Activated T-cell treated with anti-CD3 and anti-CD28 coated beads for 48 hours (primary cell): ENCODE measurements at places on chromosomes 12 and 14.
A peak's percentile ranks its signal among the peaks of the same experiment; 100 is the strongest.

DNA sequence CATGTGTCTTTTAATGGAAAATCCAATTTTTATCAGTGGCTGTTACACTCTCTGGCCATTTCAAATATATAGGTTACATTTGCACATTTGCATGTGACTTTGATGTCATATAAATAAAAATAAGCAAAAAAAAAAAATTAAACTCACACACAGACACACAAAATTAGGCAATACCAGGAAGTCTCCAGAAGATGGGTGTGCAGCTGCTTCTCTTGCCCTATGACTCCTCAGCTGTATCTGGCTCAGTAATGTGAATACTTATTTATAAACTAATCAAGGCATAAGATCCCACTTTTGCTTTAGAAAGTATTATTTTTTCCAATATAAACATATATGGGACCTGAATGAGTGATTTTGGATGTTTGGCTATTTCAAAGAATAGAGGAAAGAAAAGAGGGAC lies 461.1 kb downstream of the LRIG3 start:
- no peak for DNase-seq

GRCh38 chr12:11823043-11823442 lies 173.6 kb downstream of the ETV6 start:
- DNase-seq = no peak

GRCh38 chr14:61561657-61562276 lies 133.5 kb upstream of the HIF1A start:
- DNase-seq = no peak

DNA sequence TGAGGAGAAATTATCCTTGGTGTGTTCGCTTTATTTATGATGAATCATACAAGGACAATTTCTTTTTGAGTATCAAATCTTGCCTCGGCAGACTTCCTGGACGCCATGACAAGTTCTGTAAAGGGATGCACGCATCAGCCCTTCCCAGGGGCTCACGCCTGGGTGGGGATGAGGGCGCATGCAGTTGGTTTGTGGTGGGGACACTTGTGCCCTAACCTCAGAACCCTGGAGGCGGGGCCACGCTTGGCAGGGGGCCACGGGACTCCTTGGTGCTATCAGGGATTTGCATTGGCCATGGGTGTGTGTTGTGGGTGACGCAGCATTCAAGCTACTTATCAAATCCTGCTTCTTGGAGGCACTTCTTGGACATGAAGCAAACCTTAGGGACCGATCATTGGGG lies 143.8 kb upstream of the RTL1 start:
- no peak for DNase-seq

- DNase-seq = no peak
These were observed 828.8 kb upstream of the SEL1L start for GRCh38 chr14:82362452-82362851.

- no peak for DNase-seq
These were observed 3.8 kb downstream of the TXNRD1 start for GRCh38 chr12:104219361-104219892.

DNA sequence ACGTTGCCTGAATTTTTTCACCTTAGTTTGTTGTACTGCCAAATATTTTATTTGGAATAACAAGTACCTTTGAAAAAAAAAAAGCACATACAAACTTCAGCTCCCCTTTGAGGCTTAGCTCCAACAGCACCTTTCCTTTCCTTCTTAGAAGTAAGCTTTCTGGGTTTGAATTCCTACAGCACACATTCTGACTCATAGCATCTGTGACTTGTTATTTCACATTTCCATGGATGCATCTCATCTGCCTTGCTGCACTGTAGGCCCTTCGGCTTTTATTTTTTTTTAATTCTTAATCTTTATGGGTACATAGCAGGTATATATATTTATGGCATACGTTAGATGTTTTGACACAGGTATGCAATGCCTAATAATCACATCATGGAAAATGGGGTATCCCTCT lies 7.2 kb downstream of the LGALS3 start:
- no peak for DNase-seq

- no peak for DNase-seq
These were observed 365.4 kb upstream of the ATP2B1 start for GRCh38 chr12:90074086-90074485.

- no peak for DNase-seq
These were observed 4.7 kb upstream of the TMEM229B start for GRCh38 chr14:67493092-67493717.

- no peak for DNase-seq
These were observed 319.8 kb downstream of the CEP128 start for GRCh38 chr14:80621701-80622100.

DNA sequence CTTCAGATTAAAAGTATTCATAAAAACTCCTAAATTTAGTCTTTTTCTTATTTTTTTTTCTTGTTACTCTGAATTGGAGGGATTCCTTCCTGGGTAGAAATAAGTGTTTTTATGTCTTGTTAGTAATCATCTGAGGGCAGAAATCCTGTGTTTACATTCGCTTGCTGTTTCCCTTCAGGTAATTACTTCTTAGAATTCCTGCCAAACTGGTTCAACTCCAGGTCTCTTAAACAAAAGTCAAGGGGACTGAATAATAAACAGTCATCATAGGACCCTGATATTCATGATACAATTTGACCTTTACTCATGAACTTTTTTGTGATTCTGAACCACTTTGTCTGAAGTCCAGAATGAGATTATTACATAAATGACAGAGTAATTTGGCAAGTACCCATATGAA lies 843.9 kb downstream of the FLRT2 start:
- DNase-seq = no peak

GRCh38 chr12:15808652-15809051 lies 19.5 kb upstream of the EPS8 start:
- DNase-seq = no peak

DNA sequence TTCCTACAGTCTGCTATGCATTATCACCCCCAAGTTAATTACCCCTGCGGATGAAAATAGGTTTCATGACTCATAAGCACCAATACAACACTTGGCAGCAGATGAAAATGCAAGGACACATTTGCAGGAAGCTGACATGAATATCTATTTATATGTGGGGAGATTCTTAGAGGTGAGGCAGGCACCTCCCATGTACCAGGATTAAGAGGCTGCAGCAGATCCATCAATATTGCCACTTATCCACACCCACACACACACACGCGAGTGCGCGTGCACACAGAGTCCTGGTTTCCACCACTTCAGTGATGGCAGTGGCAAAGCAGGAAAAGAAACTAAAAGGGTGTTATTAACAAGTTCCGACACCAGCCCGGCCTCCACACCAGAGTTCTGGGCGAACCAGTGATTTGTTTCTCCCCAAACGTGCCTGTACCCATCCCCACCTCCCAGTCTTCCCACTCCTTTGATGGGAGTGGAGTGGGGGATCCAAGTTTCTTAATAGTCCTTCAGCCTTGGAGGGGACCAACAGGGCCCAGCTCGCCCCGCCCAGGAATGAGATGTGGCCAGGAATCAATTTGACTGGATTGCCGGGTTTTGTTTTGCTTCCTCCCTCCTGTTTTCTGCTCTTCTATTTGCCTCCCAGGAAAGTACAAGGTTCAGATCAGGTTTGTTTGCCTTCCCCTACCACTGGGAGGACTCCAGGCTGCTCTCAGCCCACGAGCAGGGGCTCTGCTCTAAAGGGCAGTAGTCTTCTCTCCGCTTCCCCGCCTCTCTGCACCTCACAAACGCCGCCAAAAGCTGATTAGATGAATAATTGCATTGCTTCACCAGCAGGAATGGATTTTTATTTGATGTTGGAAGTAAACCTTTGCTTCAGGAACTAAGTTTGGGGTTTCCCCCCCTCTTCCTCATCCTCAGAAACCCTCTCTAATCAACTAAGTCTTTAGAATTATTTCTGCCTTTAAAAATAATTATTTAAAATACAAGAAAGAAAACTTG lies 5.2 kb downstream of the IRF2BPL start:
- DNase-seq = no peak

GRCh38 chr14:78182722-78183121 lies 12.5 kb downstream of the NRXN3 start:
- no peak for DNase-seq

DNA sequence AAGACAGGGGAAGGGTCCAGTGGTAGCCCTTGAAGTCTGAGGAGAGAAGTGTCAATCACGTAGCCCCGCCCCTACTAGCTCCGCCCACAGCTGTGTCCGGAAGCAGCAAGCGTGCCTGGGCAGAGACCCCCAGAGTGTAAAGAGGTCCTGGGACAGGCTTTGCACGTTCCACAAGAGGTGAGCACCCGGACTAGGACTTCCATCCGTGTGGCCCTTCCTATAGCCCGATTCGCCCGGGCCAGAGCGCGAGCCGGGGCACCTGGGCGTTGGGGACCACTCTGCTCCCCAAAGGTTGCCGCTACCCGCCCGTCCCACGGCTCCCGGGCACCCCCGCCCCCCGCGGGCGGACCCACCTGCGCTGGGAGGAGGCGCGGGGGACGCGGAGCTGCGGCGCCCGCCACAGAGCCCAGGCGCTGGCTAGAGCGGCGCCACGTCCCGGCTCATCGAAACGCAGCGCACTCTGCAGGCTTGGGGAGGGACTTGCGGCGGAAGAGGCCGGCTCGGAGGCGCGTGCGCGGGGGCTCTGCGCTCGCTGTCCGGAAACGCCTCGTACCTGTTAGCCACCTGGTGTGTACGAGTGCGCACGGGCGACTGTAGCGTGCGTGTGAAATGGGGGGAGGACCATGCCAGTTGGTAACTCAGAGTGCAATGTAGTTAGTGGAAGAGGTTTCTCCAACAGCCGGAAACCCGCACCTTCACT lies at the start of gene RABGGTA:
Gene RABGGTA, minus strand, starts transcription at position 464 of the 700 bp plus-strand sequence. CDS start 482 bp downstream, outside the sequence.
- DNase-seq = peak; percentile 85
